ENCODE measurements at places on chromosomes 7 and 10.

DNA sequence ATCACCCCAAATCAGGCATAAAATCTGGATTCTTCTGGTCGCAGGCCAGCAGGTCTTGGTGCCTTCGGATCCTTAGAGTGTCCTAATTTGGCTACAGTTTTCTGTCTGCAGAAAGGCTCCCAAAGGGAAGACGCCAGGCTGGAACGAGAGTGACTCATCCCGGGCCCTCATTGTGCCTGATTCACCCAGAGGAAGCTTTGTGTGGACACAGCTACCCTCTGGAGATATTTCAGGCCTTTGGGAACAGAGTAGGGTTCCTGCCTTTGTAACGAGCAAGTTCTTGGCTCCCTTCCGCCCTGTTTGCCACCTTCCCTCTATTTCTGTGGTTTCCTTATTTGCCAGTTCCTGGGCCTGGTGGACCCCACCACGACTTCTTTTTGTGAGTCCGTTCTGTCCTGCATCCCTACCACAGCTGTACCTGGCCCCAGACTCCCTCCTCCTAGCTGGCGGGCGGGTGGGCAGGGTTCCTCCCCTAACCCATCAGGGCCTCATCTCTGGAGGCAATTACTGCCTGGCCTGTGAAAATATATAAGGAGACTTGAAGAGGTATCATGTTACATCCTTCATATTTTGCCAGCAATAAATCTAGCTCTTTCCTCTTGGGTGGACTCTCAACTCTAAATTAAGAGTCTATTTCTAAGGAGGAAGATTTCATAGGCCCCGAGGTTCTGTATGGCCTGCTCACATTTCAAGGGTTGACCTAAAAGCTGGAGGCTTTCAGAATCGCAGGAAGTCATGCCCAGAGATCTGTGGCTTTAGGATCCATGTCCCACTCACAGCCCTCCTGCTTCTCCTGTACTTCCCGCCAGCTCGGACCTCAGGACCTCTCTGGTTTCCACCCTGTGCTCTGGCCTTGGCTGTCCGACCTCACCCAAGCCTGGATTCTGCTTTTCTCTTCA lies 219.2 kb upstream of the ZNF32 start:
- no peak for DNase-seq

- peak; percentile 62 for DNase-seq
Measured at GRCh38 chr10:71604324-71605018, 115.1 kb downstream of the C10orf105 start.

- no peak for DNase-seq
Measured at GRCh38 chr10:122475100-122475499, 13.7 kb downstream of the HTRA1 start.

GRCh38 chr10:91592266-91592975 lies 40.5 kb downstream of the PPP1R3C start:
- DNase-seq = no peak

GRCh38 chr10:43843321-43844101 lies 194.8 kb upstream of the ZNF32 start:
- no peak for DNase-seq

- no peak for DNase-seq
Measured at GRCh38 chr10:98167191-98167590, 32.7 kb downstream of the R3HCC1L start.

- no peak for DNase-seq
Measured at GRCh38 chr7:36227223-36227622, 74.2 kb downstream of the EEPD1 start.

GRCh38 chr10:33791272-33791660 lies 456.8 kb upstream of the NRP1 start:
- DNase-seq = no peak

DNA sequence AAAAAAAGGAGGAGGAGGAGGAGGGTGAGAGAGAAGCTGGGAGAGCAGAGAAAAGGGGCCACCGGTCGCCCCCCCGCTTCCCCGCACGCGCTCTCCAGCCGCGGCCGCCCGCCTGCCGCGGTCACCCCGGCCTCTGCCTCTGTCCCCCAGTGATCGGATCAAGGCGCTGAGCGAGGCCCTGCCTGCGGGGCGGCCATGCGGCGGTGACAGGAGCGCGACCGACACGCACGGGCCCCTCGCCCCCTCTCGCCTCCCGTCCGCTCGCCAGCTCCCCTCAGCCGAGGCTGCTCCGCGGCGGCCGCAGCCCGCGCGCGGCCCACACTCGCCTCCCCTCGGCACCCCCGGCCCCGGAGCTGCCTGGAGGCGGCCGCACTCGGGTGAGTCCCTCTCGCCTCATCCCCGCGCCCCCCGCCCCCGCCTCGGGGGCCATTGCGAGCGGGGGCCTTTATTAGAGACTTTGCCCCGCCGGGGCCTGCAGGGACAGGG lies at the start of gene GTF2I:
Gene GTF2I (plus strand): TSS at position 27 of the 486 bp plus-strand sequence. CDS start 31,411 bp downstream, outside the sequence.
- DNase-seq = no peak

GRCh38 chr10:76086761-76087639 lies 655.6 kb downstream of the LRMDA start:
- DNase-seq = peak; percentile 61

DNA sequence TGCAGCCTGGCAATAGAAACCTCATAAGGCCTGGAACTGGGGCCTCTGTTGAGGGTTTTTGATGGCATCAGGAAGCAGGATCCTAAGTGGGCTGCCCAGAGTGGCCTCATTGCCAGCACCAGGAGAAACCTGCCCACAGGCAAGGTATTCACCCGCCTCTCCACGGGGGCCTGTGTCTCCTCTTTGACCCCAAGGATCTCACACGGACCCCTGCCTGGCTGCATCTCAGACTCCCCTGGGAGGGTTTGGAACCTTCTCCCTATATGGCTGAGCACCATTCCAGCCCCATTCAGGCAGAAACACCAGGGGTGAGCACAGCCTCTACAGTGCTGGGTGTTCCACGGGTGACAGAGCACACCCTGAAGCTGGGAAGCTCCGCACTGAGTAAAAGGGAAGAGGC lies 14.6 kb upstream of the C10orf71 start:
- no peak for DNase-seq

DNA sequence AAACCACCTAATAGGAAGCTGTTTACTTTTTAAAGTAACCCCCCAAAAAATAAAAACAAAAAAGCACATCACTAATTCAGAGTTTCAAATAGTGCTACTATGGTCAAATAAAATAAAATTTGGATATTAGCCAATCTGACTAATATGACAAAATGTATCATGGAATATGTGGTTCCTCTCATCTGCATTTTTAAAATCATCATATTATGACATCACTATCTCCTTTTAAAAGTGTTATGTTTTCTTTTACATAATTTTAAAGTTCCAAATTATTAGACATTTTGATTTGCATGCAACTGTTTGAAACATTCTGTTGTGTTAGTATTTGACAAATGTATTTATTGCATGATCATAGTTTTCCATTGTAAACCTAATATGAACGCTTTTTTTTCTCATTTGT lies 110.4 kb downstream of the AASS start:
- DNase-seq = no peak

- no peak for DNase-seq
Measured at GRCh38 chr7:1189986-1190772, 30.2 kb upstream of the ZFAND2A start.

DNA sequence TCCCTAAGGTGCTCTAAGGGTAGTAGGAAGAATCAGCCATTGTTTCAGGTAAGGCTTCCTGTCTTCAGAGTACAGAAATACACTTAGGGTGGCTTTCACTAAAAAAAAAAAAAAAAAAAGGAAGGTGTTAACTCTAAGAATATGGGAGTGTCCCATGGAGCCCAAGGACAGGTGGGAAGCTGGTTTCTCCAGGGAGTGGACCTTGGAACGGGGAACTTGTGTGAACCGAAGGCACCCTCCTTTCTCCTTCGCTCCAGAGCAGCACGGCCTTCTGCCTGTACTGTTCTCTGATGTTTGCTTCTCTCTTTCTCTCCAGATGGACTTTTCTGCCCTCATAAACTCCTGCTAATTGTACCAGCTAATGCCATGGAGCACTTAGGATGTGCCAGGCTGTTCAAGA lies 6.2 kb downstream of the OPALIN start:
- no peak for DNase-seq

- peak; percentile 46 for DNase-seq
Measured at GRCh38 chr10:131762789-131763696, 137.8 kb upstream of the PPP2R2D start.

DNA sequence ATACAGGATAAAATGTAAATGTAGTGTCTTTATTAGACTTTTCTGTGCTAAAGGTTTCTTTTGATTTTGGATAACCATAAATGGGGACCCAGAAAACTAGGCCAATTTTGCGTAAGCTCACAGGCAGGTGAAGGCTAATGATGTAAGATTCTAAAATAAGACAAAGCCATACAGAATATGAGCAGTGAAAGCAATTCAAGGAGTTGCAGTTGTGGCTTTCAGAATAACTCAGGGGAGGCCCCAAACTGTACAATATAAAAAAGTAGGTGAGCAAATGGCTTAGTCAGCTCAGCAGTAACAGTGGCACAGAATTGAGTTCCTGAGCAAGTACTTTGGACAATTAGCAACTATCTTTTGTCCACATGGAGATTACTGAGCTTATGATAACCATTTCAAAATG lies 81.7 kb upstream of the NRP1 start:
- DNase-seq = no peak

DNA sequence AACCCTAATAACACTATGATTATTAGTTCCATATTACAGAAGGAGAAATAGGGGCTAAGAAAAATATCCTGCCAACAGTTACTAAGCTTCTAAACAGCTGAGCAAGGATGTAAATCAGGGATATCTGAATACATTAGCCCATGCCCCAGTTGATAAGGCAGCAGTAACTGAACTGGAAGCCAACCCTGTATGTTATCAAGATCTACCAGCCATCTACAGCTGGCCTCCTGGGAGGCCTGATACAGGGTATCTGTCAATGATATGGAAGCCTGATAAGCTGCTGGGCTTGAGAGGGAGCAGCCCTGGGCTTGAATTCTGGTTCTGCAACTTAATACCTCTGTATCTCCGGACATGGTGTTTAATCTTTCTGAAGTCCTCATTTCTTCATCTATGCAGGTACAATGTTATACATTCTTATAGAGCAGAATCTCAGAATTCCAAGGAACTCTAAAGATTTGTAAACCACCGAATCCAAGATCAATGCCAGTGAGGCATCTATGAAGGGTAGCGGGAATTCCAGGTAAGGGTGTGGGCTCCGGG lies 37.9 kb upstream of the AFAP1L2 start:
- DNase-seq = peak; percentile 32

DNA sequence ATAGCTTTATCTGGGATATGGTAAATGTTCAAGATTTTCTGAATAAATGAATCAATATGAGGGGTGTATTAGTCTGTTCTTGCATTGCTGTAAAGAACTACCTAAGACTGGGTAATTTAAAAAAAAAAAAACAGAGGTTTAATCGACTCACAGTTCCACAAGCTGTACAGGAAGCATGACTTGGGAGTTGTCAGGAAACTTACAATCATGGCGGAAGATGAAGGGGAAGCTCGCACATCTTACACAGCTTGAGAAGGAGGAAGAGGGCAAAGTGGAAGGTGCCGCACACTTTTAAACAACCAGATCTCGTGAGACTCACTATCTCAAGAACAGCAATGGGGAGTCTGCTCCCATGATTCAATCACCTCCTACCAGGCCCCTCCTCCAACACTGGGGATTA lies 32.5 kb upstream of the OTUD1 start:
- no peak for DNase-seq
